Metanephros (tissue), 2 donors: ENCODE measurements at places on chromosomes 13 and 19. TPM values are rescaled to one million over a fixed set of nuclear protein-coding genes. Genes with fewer than 3 reads are reported as not detected.

PLD3 gene
- 262 TPM for total RNA-seq

CNMD gene
- 0.41 TPM for total RNA-seq

MEIS3 gene
- 25.0 TPM for total RNA-seq

ZNF577 gene
- 21.1 TPM for total RNA-seq

SBK2 gene
- 0.35 TPM for total RNA-seq

ZNF573 gene
- 20.4 TPM for total RNA-seq

SIRT2 gene
- 58.4 TPM for total RNA-seq

NRTN gene
- total RNA-seq = 2.9 TPM

CAMSAP3 gene
- total RNA-seq = 13.0 TPM

GPR12 gene
- total RNA-seq = 0.06 TPM

ZNF90 gene
- 12.1 TPM for total RNA-seq

SIX5 gene
- total RNA-seq = 24.2 TPM

GIPR gene
- 4.1 TPM for total RNA-seq

METTL21C gene
- 0.82 TPM for total RNA-seq

KLK4 gene
- total RNA-seq = not detected

FPR3 gene
- 0.58 TPM for total RNA-seq

COX6B1 gene
- 303 TPM for total RNA-seq

SRRM5 gene
- 0.06 TPM for total RNA-seq

TMEM86B gene
- 1.3 TPM for total RNA-seq

SYCN gene
- not detected for total RNA-seq

HIF3A gene
- total RNA-seq = 194 TPM

HS6ST3 gene
- total RNA-seq = 3.6 TPM

NAPSA gene
- 6.8 TPM for total RNA-seq

TFPT gene
- total RNA-seq = 10.2 TPM

ZNF442 gene
- total RNA-seq = 8.1 TPM

ZNF543 gene
- 18.5 TPM for total RNA-seq

FFAR2 gene
- total RNA-seq = 1.5 TPM

NFIX gene
- total RNA-seq = 48.9 TPM

TEX30 gene
- total RNA-seq = 9.8 TPM

KLK13 gene
- total RNA-seq = 0.35 TPM

CLEC4G gene
- 0.29 TPM for total RNA-seq

NLRP9 gene
- total RNA-seq = not detected

PAF1 gene
- 30.4 TPM for total RNA-seq

RFPL4AL1 gene
- total RNA-seq = 0.41 TPM

LILRA1 gene
- 1.1 TPM for total RNA-seq

RAB4B gene
- total RNA-seq = 10.6 TPM

CYTH2 gene
- total RNA-seq = 52.6 TPM

ZNF550 gene
- 14.8 TPM for total RNA-seq
